Hematopoietic multipotent progenitor cell (in vitro differentiated cells): ENCODE measurements at places on chromosomes 12 and 14. TPM values are rescaled to one million over a fixed set of nuclear protein-coding genes. Genes with fewer than 3 reads are reported as not detected.

DNA sequence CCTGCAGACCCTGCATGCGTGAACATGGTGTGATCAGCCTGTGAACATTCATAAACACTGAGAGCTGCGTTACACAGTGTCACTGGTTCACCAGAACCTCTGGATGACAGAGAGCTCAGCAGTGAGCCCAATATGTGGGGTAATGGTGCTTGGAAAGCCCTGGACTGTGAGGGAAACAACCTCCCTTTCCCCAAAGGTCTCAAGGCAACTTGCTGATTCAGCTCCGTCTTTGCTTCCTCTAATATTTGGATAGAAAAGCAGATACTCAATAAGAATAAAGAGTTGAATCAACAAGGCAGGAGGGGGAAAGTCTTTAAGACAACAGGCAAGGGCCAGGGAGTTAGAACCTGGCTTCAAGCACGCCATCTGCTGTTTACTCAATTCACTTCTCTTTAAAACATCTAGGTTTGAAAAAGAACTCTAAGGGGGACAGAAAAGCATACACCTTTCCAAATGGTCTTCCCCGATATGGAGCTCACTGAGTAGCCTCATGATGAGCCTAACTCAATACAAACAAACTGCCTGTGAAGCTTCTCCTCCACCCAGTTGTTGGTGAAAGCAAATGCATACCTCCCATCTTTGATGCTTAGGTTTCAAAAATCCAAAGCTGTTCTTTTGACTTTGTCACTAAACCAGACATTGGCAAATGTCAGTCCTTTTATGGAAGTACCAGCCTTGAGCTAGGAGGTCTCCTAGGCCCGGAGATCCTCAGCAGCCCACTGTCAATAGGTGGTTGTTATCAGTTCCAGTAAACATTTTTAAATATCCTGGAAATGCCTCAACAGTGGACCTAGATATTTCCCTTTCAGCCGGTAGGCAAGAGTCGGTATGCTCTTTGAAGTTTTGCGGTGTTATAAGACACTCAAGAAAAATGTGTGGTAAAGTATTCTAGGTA is 76.1 kb downstream of the SAMD4A start:
- DNase-seq, result peak; percentile 26

KCNK10 gene
- not detected for total RNA-seq

- DNase-seq, result no peak
Measured at GRCh38 chr12:8950221-8950527, 729 bp upstream of the M6PR start.

DNA sequence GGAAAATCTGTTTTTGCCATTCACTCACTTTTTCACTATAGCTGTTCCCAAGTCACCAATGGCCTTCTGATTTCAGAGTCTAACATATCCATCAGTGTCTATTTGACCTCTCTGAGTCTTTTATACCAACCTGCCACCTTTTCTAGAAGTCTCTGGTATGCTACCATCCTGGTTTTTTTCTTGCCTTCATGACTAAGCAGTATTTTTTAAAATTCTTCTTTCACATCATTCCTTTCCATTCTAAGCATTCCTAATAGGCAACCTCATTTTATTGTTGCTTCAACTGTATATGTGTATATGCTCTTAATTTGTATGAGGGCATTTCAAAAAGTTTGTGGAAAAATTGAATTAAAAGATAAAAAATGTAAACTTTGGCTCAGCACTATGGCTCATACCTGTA is 5.0 kb downstream of the IRAK4 start:
- DNase-seq, result no peak

TTC5 gene
- 24.0 TPM for total RNA-seq

TARBP2 gene
- 44.2 TPM for total RNA-seq

DNA sequence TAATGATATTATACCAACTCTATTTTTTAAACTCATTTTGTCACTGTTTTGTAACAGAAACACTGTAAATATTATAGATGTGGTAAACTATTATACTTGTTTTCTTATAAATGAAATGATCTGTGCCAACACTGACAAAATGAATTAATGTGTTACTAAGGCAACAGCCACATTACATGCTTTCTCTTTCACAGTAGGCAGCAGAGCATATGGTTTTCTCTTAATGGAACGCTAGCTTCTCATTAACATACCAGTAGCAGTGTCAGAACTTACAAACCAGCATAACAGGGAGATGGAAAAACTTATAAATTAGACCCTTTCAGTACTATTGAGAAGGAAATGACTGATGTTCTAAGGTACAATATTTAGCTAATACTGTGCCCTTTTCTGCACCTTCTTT is 398.8 kb downstream of the PRKD1 start:
- no peak for DNase-seq

SLC35F4 gene
- not detected for total RNA-seq

TEP1 gene
- total RNA-seq, result 27.5 TPM

- DNase-seq, result peak; percentile 7
Measured at GRCh38 chr12:103499571-103499970, 3.8 kb upstream of the C12orf42 start.

- no peak for DNase-seq
Measured at GRCh38 chr12:51848326-51848727, at the start of gene FIGNL2. FIGNL2 (minus strand) TSS chr12:51848718; CDS start chr12:51822413, 26,305 bp downstream.

GRCh38 chr12:46489951-46490388 is 117.4 kb upstream of the SLC38A2 start:
- DNase-seq, result no peak

DNA sequence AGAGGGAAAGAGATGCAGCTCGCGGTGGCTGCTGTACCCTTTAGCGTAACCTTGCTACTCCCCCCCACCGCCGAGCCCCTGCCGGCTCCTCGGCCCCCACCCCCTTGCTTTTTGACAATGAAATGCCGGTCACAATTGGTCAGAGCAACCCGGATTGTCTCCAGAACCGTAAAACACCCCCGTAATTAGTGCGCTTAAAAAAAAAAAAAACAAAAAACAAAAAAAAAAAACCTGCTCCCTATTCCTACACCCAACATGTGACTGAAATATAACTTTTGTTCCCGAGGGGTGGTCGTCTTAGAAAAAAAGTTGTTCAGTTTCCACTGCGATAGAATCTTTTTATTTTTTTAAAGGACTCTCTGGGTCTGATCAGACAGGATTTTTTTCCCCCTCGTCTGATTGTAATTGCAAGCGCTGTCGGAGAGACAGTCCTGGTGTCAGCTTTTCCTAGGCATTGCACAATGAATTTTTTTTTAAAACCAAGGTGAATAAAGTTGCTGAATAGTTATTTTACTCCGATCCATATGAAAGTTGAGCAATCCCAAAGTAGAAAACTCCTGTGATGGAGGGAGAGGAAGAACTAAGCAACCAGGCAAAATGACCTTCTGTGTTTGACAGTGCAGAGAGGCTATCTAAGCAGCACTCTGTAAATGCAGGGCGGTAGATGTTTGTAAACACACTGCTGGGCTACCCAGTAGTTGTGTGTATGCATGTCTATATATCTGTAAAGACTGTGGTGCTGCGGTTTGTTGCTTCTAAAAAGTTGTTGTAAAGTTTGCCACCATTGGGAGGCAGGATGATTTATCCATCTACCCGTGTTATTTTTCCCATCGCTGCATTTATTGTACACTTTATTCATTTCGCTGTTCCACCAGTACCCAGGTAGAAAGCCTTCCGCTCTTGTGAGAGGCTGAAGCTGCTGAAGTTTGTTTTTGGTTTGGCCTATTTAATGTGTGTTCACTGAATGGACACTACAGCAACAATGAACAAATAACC is 1.1 kb downstream of the ETV6 start:
- no peak for DNase-seq

DNA sequence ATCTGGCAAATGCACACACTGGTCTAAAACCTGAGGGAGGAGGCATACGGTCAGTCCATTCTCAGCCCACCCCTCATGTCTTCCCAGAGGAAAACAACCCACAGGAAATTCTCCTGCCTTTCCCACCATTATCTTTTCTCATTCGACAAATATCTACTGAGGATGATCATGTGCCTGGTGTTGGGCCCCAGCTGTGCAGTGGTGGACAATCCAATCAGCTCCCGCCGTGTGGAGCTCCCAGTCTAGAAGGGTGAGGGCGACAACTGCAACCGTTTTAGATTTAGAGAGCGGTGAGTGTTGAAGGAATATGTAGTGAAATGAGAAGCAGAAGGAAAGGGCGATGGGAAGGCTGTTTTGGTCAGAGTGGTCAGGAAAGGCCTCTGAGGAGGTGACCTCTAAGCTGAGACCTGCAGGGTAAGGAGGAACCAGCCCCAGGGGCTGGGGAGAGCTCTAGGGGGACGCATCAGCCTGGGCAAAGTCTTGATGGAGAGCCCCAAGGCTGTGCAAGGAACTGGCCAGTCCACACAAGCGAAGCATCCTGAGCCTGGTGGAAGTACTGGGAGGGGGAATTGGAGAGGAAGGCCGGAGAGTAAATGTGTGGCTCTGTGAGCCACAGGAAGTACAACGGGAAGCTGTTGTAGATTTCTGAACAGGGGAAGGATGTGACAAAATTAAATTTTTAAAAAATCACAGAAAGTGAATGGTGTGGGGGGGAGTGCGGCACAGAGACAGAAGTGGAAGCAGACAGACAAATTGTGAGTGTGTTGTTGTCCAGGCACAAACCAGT is 192.8 kb downstream of the NTF3 start:
- DNase-seq, result no peak

- DNase-seq, result no peak
Measured at GRCh38 chr14:105100910-105101309, 35.7 kb upstream of the GPR132 start.

OR6C65 gene
- total RNA-seq, result not detected

- peak; percentile 18 for DNase-seq
Measured at GRCh38 chr14:85417396-85417795, 112.5 kb upstream of the FLRT2 start.

- DNase-seq, result no peak
Measured at GRCh38 chr12:28776220-28776619, 372.9 kb upstream of the FAR2 start.

- DNase-seq, result no peak
Measured at GRCh38 chr12:128715485-128715884, 108.3 kb downstream of the SLC15A4 start.

DNA sequence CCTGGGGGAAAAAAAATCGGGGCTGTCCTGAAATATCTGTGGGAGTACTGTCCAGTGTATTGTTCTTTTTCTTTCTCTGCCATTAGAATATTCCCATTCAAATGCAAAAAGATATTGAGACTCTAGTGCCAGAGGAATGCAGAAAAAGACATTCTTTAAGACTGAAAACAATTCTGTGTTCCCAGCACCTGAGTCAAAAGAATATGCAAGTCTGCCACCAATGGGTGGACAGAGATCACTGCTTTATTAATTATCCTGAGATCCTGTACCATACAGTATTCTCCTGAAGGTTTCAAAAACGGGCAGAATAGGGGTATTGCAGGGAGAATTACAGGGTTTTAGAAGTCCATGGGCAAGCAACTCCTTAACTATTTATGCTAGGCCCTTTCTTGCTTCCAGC is 361.8 kb downstream of the C12orf50 start:
- no peak for DNase-seq

GRCh38 chr12:106747973-106748436 is 26.5 kb upstream of the RIC8B start:
- DNase-seq, result no peak

- no peak for DNase-seq
Measured at GRCh38 chr12:14200598-14200997, 164.9 kb upstream of the ATF7IP start.

PLBD1 gene
- 1.1 TPM for total RNA-seq

SERPINA3 gene
- not detected for total RNA-seq

DNA sequence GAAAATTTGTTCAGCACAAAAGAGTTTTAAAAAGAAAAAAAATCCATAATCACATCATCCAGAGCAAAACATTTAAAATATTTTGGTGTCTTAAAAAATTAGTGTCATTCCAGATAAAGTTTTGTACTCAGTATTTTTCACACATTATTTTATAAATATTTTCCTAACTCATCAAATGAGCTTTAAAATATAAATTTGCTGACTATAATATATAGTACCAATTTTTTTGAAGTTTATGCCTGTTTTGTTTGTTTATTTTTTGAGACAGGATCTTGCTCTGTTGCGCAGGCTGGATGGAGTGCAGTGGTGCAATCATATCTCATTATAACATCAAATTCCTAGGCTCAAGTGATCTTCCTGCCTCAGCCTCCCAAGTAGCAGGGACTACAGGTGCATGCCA is 164.1 kb downstream of the SLC41A2 start:
- no peak for DNase-seq

- no peak for DNase-seq
Measured at GRCh38 chr14:53495846-53496343, 342.8 kb upstream of the DDHD1 start.
